Kasumi-1 (cell line): ENCODE measurements at places on chromosomes 16 and 17.

DNA sequence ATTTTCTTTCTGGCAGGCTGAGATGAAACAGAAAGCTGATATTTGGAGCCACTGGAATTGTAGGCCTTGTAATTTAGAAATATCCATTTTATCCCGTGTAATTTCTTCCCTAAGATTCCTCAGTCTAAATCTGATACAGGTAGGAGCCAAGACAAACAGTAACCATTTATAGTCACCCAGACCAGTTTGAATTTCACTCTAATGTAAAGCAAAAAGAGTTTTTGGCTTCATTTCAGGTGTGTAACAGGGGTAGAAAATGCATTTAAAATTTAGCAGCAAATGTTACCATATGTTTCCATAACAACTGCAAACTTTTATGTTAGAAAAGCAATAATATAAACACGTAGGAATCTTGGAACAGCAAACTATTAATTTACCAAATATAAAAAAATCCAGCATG, 249.4 kb downstream of the FTO start:
- no peak for DNase-seq

GRCh38 chr17:16361874-16362273, 8.6 kb upstream of the CENPV start:
- no peak for DNase-seq

GRCh38 chr17:10119203-10120108, 79.0 kb downstream of the GAS7 start:
- DNase-seq, result peak; percentile 42

DNA sequence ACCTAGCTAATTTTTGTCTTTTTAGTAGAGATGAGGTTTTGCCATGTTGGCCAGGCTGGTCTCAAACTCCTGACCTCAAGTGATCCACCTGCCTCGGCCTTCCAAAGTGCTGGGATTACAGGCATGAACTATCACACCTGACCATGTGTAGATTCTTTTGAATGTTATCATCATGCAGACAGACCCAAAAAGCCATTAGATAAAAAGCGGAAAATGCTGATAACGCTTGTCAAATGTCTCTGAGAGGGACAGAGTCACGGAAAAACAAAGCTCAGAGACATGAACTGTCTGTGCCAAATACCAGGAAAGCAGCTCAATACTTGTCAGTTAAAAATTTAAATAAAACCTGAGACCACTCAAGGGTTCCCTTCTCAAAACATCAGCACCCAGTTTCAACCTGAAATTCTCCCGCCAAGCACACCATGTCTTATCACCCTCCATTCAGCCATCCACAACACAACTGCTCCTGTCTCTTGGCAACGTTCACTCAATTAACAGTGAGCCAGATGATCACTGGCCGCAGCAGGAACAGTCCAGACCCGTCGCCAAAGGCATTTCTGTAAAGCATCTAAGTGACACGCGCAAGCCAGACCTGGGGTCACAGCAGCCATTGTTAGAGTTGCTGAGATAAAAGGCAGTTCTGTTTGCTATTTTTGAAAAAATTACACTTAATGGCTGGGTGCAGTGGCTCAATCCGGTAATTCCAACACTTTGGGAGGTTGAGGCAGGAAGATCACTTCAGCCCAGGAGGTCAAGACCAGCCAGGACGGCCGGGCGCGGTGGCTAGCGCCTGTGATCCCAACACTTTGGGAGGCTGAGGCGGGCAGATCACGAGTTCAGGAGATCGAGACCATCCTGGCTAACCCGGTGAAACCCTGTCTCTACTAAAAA, 29.7 kb downstream of the FANCA start:
- no peak for DNase-seq

DNA sequence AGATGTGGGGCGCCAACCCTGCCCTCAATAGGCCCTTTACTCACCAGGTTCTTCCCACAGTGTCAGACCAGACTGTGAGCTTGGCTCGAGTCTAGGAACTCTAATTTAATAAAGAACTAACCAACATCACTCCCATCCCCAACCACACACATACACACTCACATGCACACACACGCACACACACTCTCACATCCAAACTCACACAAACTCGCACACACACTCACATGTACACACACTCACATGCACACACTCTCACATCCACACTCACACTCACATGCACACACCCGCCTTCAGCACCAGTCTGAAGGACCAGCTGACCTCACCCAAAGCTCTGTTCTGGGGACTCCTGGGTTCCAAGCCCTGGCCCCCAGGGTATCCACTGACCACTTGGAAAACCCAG, 63.8 kb downstream of the COG7 start:
- no peak for DNase-seq

DNA sequence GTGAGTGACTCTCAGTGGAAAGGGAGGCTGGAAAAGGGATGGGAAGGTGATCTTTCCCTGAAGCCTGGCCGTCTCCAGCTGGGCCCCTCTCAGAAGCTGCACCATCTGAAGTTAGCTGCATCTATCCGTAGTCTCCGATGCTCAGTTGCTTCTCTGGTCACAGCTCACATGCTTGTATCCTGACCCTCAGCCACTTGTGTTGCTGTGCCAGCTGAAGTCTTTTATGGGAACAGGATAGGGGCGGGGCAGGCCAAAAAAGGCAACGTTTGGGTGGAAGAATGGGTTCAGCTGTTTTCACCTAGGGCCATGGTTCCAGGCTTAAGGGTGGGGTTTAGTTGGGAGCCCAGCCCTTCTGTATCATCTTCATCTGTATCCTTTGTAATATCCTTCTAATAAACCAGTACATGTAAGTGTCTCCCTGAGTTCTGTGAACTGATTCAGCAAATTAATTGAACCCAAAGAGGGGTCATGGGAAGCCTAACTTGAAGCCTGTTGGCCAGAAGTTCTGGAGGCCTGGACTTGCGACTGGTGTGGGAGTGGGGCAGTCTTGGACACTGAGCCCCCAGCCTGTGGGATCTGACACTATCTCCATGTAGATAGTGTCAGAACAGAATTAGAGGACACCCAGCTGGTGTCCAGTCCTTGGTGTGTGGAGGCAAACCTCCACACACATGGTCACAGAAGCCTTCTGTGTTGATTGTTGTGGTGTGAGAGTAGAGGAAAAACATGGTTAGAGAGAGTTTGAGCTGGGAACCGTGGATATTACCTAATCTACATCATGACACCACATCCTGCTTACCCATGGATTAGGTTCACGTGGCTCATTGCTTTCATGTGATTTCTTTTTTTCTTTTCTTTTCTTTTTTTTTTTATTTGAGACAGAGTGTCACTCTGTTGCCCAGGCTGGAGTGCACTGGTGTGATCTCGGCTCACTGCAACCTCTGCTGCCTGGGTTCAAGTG, 49.3 kb upstream of the FBXO47 start:
- no peak for DNase-seq

- DNase-seq, result no peak
Observed at GRCh38 chr17:60327134-60327900, 64.6 kb downstream of the USP32 start.

DNA sequence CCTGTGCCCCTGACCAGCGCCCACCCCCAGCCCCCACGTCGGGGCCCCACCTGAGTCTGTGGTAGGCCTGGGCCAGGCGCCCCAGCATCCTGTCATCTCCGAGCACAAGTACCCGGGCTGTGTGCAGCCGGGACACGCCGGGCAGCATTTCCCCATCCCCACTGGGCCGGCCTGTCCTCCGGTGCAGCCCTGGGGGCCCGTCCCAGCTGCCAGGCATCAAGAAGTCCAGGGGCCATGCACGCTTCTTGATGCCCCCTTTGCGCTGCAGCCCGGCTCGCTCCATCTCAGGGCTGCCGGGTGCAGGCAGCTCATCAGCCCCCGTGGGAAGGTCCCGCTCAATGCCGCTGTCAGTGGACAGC, 29.3 kb upstream of the MFSD6L start:
- DNase-seq, result no peak

DNA sequence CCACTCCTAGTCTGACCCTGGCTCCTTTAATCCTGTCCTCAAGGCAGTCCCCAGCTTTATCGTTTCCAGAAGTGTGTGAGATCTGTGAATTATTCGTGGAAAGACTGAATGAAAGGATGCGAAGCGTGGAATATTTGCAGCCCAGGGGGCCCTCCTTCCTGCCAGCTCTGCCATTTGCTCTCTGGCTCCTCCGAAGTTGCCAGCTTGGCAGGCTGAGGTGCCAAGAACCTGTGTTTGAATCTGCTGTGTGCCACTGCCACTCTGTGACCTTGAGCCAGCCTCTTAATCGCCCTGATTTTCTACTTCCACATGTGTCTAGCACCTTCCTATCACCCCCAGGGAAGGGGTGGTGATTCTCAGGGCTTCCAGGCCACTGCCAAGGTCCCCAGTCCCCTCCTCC, 10.8 kb downstream of the TBKBP1 start:
- no peak for DNase-seq

DNA sequence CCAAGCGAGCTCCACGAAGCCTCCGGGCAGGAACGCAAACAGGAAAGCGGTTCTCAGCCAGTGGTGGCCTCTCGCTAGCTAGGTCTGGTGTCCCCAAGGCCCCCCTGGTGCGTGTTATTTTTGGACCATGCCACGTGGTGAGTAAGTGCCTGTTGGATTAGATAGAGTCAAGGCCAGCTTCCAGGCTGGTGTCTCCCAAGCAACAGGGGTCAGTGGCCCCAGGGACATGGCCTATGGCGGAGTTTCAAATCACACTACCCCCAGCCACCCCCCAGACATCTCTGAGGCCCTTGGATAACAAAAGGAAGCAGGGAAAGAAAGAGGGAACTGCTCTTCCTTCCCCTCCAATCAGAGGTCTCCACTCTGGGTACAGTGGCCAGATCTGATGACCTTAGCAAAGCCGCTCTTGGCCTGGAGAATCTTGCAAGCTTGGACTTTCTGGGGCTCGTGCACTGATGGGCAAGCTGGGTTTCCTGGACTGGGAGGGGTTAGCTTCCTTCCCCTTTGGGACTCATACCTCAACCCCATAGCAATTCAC, 58.2 kb downstream of the MAF start:
- no peak for DNase-seq

DNA sequence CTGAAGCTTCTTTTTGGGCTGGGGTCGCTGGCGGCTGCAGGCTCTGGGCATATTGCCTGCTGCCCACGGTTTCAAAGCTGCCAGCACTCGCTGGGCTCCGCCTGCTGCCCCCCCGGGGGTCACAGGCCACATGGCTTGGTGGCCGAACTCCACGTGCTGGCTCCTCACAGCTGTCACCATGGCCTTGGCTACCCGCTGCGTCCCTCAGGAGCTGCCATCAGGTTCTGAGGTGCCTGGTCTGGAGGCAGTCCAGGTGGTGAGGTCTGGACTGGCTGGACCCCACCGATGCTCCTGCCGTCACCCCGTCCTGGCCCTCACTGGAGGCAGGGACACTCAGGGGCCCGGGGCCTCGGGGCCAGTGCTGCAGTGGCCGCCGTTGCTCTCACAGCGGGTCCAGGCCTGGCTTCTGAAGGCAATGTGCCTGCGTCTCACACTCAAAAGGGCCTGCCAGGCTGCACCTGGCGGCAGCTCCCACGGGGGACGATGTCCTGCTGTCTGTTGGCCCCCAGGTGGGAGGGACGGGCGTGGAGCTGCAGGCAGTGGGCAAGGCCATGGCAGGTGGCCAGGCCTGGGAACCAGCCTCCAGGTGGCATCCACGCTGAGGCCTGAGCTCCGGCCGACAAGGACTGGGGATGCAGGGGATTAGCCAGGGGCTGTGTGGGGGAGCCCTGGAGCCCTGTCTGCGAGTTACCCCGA, 13.3 kb downstream of the CAPN15 start:
- DNase-seq, result no peak

- DNase-seq, result no peak
Observed at GRCh38 chr16:11534262-11534661, 52.5 kb downstream of the LITAF start.

GRCh38 chr17:34195987-34196386, 59.1 kb upstream of the CCL2 start:
- DNase-seq, result no peak

DNA sequence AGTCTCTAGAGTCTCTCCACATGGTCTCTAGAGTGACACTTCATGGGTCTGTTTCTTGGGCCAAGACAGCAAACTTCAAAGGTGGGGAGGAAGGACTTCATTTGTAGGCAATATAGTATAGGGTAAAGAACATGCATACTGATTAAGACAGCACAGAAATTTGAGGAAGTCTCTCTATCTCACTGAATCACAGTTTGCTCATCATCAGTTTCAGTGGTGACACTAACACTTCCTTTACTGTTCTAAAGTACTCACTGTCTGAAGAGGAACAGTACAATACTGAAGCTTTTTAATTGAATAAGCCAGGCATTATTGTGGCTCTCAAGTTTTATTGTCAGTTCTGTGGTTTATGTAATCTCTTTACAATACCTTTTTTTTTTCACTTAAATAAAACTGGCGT, 656.4 kb upstream of the CDH8 start:
- peak; percentile 70 for DNase-seq

GRCh38 chr17:50056961-50057330, 1.0 kb downstream of the ITGA3 start:
- no peak for DNase-seq

DNA sequence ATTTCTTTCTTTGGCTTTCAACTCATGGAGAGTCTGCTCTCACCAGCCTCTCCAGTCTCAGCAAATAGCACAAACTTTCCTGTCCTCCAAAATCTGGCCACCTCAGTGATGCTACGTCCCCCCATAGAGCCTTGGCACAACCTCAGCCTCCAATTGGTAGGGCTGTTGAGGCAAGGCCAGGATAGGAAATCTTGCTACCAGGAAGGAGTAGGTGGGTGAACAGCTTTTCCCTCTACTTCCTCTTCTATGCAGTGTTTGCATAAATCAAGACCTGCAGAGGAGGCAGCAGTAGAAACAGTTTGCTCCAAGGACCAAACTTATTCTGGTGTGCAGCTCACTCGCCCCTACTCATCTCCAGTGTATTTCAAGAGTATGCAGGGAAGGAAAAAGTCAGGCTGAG, 701 bp upstream of the DPEP2 start:
- DNase-seq, result peak; percentile 38

DNA sequence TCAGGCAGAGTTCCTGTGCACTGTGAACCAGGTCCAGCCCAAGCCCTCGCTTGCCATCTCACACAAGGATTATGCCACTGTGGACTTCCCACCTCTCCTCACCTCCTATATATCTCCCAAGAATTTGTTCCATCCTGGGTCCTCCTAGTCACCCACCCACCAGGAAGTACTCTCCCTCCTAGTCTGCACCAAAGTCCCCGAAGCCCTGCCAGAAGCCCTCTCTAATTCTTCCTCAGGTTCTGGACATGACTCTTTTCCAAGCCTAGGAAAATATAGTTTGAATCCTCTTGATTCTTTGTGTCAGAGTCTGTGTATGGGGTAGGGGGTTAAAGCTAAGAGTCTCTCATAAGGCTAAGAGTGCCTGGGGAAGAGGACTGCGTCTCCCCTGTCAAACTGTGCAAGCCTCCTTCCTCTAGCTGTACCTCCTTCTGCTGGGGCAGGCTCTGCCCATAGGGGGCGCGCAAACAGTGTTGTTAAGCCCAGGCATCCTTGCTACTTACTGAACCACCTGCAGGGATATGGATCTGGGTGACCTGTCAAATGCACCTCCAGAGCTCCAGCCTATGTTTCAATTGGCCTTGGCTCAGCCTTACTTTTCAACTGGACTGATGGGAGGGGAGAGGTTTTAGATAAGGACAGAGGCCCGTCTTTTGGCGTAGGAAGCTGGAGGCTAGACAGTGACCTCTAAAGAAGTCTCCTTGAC, 16.6 kb upstream of the DLX4 start:
- DNase-seq, result peak; percentile 86

GRCh38 chr17:59734226-59734625, 26.8 kb downstream of the VMP1 start:
- DNase-seq, result no peak
